Stimulated activated CD8-positive, alpha-beta memory T cell treated with anti-CD3 and anti-CD28 coated beads, Interleukin-4, amount 100 ng/mL, for 24 hours (primary cell): ENCODE measurements at places on chromosomes 5 and 9.

DNA sequence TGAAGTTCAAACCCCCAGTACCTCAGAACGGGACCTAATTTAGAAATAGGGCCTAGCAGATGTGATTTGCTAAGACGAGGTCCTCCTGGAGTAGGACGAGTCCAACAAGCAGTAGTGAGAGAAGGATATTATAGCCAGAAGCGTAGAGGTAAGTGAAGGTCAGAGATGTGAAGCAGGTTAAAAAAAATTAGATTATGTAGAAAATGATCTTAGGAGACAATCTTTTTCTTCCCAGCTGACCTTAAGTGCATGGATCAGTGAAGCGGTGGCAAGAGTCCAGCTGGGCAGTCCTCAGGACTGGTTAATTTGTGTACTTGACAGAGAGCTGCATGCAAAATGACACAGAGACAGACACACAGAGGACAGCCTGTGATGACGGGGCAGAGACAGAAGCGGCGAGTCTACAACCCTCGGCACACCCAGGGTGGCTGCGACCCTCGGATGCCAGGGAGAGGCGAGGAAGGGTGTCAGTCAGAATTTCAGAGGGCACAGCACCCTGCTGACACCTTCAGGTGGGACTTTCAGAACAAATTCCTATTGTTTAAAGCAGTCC is 131.4 kb upstream of the IRX4 start:
- no peak for DNase-seq

- no peak for DNase-seq
These were observed 697.5 kb upstream of the GRAMD2B start for GRCh38 chr5:125725691-125726090.

DNA sequence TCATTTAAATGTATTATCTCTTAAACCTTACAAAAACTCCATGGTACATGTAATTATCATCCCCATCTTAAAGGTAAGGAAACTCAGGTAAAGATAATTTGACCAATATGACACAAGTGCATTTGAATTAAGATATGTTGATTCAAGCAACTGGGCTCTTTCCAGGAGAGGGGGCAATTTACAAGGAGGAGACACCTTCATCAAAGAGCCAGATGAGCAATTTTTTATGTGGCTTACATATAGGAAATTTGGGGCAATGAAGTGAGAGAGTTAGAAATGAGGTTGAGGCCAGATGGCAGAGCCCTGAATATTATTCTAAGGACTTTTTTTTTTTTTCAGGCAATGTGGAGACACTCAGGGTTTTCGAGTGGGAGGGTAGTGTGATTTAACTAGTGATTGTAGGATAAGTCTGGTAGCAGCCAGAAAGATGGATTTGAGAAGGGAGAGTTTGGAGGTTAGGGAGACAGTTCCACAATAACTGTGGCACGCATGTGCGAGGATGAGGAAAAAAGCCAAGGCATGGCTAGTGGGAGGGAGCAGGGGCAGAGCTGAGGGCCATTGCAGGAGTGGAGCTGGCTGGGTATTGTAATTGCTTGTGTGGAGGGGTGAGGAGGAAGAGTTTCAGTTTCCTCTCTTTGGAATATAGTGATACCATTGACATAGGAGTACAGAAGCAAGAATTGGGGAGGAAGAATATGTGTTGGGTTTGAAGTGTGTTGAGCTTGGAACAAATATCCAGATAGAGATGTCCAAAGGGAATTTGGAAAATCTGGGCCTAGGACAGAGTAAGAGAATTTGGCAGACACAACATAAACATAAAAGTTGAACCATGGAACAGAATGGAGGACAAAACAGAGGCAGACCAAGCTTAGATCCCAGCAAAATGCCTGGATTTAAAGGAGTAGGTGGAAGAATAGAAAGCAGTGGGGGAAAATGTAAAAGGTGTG is 72.0 kb downstream of the ACTBL2 start:
- no peak for DNase-seq

DNA sequence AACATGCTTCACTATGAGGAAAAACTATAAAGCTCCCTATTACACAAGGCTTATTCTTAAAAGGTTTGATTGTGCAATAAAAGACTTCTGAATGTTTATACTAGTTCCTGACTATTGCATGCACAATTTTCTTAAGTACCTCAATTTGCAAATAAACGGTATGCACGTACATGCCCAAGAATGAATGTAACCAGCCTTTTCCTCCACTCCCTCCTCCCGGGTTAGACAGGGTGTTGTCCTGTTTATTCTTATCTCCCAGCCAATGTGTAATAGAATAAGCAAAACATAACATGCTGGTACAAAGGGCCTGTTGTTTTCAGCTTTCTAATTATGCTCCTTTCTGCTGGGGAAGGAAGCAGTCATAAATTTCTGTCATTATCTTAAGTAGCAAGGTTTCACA is 79.1 kb downstream of the AOPEP start:
- no peak for DNase-seq

GRCh38 chr9:133440874-133441273 is 18.7 kb downstream of the ADAMTS13 start:
- DNase-seq = no peak

GRCh38 chr9:122821278-122821943 is 7.0 kb downstream of the PDCL start:
- no peak for DNase-seq

- no peak for DNase-seq
These were observed 231.9 kb downstream of the ADAMTSL1 start for GRCh38 chr9:18705796-18706392.

DNA sequence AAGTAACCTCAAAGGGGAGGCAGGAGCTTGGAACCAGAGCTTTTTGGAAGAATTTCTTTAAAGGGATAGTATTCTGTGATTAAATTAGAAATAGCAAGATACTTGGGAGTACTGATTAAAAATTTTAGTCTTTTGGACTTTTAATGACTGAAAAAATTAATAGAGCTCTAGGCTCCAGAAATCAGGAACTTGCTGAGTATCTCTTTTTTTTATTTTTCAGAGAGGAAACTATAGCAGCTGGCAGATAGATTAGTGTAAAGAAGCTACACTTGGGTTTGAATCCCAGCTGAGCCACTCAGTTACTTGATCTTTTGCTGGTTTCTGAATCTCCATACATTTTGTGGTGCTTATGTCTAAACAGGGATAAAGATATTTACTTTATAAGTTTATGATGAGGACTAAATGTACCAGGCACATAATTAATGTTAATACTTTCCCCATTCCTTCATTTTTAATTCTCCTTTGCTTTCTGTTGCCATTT is 94.2 kb upstream of the TNC start:
- no peak for DNase-seq

GRCh38 chr5:151758141-151758429 is 346 bp downstream of the ATOX1 start:
- DNase-seq = no peak

DNA sequence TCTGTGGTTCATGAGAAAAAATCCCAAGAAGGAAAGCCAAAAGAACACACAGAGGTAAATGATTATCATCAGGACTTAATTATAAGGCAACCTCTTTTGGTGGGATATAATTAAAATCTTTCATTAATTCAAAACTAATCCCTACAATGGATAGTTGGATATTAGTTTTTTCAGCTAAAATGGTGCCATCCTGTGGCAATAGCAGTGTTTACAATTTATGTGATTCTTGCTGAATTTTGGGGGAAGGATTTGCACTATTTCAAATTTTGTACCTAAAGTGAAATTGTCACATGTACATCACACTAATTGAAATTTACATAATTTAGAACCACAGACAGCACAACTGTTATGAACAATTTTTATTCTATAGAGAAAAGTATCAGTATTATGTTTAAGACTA is 67.0 kb downstream of the CAST start:
- no peak for DNase-seq

DNA sequence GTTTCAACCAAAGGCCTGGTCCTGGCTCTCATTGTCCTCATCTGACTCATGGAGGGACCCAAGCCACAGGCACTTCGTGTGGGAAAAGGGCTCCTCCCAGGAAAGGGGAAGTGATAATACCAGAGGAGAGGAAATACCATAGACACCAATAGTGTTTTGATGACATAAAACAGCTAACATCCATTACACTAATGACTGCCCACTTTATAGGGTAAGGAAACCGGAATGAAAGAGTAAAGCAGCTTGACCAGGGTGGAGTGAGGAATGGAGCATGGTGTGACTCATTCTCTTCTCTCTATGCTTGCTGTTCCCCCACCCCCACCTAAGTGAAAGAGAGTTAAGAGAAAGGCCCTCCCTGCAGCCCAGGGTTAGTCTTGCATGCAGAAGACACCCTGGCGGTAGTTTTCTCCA is 67.4 kb upstream of the HRH2 start:
- DNase-seq = no peak

GRCh38 chr5:72618708-72619107 is 111.5 kb upstream of the ZNF366 start:
- DNase-seq = no peak

- DNase-seq = no peak
These were observed 118.8 kb downstream of the CDC42SE2 start for GRCh38 chr5:131382407-131383395.

- no peak for DNase-seq
These were observed 39.8 kb upstream of the CRB2 start for GRCh38 chr9:123316053-123316718.

GRCh38 chr5:179292681-179293635 is 52.3 kb downstream of the ADAMTS2 start:
- DNase-seq = no peak

- no peak for DNase-seq
These were observed 492.2 kb downstream of the ENC1 start for GRCh38 chr5:74148321-74148720.

DNA sequence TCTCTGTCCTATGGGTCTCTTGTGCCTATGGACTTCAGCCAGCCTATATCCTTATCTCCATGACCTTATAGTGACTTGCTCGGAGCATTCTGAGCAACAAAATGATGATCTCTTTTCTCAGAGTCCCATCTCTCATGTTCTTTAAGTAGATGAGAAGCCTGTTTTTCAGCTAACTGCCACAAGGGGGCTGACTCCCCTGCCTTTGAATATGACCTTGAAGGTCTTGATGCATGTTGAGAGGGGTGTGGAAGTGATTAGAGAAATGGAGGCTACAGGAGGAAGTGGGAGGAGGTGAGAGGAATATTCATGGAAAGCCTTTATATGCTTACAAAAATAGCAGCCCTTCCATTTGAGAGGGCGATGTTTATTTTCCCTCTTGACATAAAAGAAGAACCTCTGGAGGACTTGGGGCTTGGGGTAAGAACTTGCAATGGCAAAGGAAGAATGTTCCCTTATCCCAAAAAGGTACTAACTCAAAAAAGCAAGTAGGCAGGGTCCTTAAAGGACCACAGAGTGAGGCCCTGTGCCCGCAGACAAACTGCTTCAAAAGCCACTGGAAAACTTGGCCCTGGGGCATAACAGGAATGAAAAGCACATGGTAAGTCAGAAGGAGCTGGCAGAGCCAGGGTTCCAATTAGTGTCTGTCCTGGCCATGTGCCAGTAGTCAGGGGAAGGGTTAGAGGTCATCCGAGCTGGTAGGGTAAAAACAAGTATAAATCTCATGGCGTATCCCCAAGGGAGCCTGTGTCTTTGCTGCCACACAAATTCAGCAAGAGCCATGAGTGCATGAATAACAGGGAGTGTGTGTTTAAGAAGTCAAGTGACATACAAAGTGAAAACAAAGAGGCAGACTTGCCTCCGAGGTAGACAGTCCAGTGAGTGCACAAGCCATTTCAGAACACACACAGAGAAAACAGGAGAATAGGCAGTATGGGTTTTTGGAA is 39.1 kb downstream of the FGD3 start:
- no peak for DNase-seq

GRCh38 chr5:107867266-107867665 is 196.5 kb upstream of the EFNA5 start:
- DNase-seq = no peak

- no peak for DNase-seq
These were observed 15.7 kb upstream of the SH3RF2 start for GRCh38 chr5:145920542-145921210.

GRCh38 chr5:154576429-154576806 is 98.4 kb upstream of the HAND1 start:
- no peak for DNase-seq

- DNase-seq = no peak
These were observed 28.5 kb downstream of the TSPAN17 start for GRCh38 chr5:176675676-176676360.

DNA sequence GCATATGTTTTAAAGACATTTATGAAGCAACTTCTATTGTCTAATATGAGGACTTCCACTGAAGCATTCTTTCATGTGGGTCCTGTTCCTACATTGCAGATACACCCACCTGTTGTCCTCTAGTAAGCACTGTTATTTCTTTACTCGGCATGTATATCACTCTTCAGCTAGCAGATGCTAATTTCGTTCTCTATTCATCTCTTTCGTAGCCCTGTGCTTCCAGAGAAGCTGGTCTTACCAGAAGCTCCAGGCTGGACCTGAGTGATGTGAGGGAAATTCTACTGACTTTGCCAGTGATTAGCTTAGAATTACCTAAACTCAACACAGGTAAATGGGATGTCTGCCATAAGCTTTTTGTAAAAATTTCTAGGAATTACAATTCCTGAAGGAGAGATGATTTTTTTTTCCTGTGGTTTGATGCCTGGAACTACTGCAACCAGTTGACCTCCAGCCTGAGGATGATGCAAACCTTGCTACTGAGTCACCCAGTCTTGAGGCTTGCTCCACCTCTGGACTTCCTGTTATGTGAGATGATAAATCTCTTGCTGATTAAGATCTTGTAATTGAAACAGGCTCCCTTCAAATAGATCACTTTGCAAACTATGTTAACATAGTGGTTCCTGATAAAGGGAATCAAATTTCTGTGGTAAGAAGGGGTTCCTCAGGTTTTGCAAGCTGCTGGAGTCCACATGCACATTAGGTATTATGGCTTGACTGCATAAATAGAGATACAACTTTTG is 52.2 kb upstream of the SPINK5 start:
- DNase-seq = no peak

GRCh38 chr5:151052836-151053235 is 28.0 kb downstream of the TNIP1 start:
- DNase-seq = no peak

GRCh38 chr9:137715321-137715720 is 96.5 kb downstream of the EHMT1 start:
- DNase-seq = no peak

- no peak for DNase-seq
These were observed 632.5 kb downstream of the SLCO4C1 start for GRCh38 chr5:101663543-101663942.

- DNase-seq = no peak
These were observed 13.4 kb downstream of the ELOVL7 start for GRCh38 chr5:60830581-60831127.

GRCh38 chr5:76303921-76304320 is 99.2 kb upstream of the IQGAP2 start:
- DNase-seq = no peak

- DNase-seq = no peak
These were observed 108.3 kb upstream of the GNA14 start for GRCh38 chr9:77756449-77756848.

DNA sequence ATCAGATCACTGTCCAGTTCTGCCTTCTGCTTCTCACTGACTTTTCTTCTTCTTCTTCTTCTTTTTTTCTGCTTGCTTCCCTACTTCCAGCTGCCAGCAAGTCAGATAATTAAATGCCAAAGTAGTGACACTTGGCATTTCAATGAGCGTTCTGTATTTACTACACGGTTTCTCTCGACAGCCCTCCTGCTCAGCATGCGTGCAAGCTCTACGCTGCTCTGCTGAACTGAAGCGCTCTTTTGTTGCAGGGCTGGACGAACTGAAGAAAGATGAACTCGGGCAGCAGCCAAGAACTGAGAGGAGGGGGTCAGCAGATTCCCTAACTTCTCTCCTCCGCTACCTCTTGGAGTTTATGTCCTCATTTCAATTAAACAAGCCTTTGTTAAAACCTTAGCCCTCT is 319.1 kb downstream of the GLIS3 start:
- DNase-seq = no peak

GRCh38 chr5:98774192-98775033 is 950 bp downstream of the RGMB start:
- DNase-seq = no peak

GRCh38 chr5:118467103-118467502 is 521.2 kb downstream of the DTWD2 start:
- DNase-seq = no peak
